ENCODE measurements at places on chromosomes 12 and 14. TPM values are rescaled to one million over a fixed set of nuclear protein-coding genes. Genes with fewer than 3 reads are reported as not detected.

- DNase-seq = no peak
Measured at GRCh38 chr12:95215949-95216348, 1.3 kb downstream of the FGD6 start.

DNA sequence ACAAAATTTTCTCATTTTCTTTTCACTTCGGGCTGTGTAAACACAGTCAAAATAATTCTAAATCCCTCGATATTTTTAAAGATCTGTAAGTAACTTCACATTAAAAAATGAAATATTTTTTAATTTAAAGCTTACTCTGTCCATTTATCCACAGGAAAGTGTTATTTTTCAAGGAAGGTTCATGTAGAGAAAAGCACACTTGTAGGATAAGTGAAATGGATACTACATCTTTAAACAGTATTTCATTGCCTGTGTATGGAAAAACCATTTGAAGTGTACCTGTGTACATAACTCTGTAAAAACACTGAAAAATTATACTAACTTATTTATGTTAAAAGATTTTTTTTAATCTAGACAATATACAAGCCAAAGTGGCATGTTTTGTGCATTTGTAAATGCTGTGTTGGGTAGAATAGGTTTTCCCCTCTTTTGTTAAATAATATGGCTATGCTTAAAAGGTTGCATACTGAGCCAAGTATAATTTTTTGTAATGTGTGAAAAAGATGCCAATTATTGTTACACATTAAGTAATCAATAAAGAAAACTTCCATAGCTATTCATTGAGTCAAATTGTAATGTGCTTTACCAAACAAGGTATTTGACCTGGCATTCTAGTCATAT is 4.8 kb downstream of the CDKN1B start:
- DNase-seq = no peak

The ANG gene
- 20.1 TPM for total RNA-seq

The LRTM2 gene
- not detected for total RNA-seq

The SDR9C7 gene
- not detected for total RNA-seq

All from Peyer's patch (tissue), 4 donors.